ENCODE measurements at places on chromosomes 7 and 10. TPM values are rescaled to one million over a fixed set of nuclear protein-coding genes. Genes with fewer than 3 reads are reported as not detected.

GRCh38 chr10:121788717-121789116 is 139.1 kb downstream of the ATE1 start:
- no peak for DNase-seq

DNA sequence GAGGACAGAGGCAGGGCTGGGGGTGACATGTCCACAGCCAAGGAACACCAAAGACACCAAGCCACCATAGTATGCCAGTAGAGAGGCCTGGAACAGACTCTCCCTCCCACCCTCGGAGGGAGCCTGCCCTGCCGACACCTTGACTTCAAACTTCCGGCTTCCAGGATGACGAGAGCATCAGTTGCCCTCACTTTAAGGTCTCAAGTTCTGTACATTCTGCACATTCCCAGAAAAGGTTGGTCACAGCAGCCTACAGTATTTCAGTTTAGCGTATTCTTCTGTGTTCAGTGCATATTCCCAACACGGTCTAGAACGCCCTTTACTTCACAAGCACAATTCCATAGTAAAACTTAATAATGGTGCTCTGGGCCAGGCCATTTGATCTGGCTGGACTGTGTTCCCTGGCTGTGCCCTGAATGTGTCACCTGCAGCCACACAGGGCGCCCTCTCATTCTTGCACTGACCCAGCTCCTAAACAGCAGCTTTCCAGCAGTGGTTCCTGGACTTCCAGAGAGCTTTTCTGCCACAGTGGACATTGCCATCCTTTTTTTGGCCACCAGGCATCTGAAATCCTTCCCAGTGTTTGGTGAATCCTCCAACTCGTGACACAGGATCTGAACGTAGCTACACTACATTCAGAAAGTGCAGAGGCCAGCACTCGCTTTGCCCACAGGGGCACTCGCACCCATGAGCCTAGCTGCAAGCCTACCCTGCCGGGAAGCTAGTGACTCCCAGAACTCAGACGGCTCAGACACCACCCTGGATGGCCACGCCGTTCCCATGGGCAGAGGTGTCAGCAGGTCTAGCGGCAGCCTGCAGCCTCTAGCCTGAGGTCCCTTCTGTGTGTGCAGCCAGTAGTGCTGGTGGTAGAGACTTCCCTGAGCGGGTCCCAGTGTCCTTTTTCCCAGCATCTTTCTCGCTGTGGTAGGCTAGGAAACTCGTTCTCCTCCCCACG is 36.4 kb upstream of the INSIG1 start:
- DNase-seq, result no peak

GRCh38 chr10:121460733-121461132 is 137.5 kb downstream of the FGFR2 start:
- no peak for DNase-seq

- DNase-seq, result no peak
These were observed 1153.8 kb upstream of the C7orf33 start for GRCh38 chr7:147436718-147437117.

Gene SLC26A3
- total RNA-seq, result not detected

DNA sequence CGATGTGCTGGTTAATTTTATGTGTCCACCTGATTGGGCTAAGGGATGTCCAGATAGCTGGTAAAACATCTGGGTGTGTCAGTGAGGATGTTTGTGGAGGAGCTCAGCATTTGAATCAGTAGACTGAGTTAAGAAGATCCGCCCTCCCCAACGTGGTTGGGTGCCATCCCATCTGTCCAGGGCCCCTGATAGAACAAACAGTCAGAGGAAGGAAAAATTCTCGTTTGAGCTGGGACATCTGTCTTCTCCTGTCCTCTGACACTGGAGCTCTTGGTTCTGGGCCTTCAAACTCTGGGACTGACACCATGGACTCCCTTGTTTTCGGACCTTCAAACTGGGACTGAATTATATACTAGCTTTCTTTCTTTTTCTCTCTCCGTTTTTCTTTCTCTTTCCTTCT is 59.6 kb downstream of the CARD11 start:
- DNase-seq, result no peak

Gene HOXA2
- total RNA-seq, result 1.8 TPM

Gene NSUN5
- total RNA-seq, result 51.6 TPM

- no peak for DNase-seq
These were observed 48.9 kb downstream of the MKI67 start for GRCh38 chr10:128077155-128077875.

All from PC-3 (cell line).